ENCODE measurements at places on chromosomes 4 and X. TPM values are rescaled to one million over a fixed set of nuclear protein-coding genes. Genes with fewer than 3 reads are reported as not detected.

The FANCB gene
- 12.5 TPM for total RNA-seq

GRCh38 chr4:156495836-156496235 lies 475.8 kb downstream of the PDGFC start:
- no peaks in the 10 kb centered on the region for H3K36me3 ChIP-seq
- H3K27me3 ChIP-seq: no peaks in the 10 kb centered on the region
- no peak overlapping the region for H3K4me3 ChIP-seq
- H3K4me1 ChIP-seq: no peaks in the 10 kb centered on the region
- DNase-seq: no peak

DNA sequence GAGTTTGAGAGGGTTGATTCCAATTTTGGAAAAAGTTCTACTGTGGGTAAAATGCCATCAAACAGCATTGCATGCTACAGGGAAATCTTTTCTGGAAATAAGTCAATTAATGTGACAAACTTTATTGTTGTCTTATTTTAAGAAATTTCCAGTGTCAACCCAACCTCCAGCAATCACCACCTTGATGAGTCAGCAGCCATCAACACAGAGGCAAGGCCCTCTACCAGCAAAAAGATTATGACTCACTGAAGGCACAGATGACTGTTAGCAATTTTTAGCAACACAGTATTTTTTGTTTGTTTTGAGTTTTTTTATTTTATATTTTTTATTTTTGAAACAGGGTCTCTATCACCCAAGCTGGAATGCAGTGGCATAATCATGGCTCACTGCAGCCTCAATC lies 165.4 kb upstream of the C1QTNF7 start:
- H3K27ac ChIP-seq: no peak overlapping the region
- no peak overlapping the region for H3K4me3 ChIP-seq
- DNase-seq: peak; percentile 8

- DNase-seq: no peak
- H3K27me3 ChIP-seq: no peaks in the 10 kb centered on the region
- no peaks in the 10 kb centered on the region for H3K36me3 ChIP-seq
- H3K4me1 ChIP-seq: no peaks in the 10 kb centered on the region
- no peak overlapping the region for H3K27ac ChIP-seq
- H3K4me3 ChIP-seq: no peak overlapping the region
These were observed 40.5 kb downstream of the MAPK10 start for GRCh38 chr4:86319390-86319789.

DNA sequence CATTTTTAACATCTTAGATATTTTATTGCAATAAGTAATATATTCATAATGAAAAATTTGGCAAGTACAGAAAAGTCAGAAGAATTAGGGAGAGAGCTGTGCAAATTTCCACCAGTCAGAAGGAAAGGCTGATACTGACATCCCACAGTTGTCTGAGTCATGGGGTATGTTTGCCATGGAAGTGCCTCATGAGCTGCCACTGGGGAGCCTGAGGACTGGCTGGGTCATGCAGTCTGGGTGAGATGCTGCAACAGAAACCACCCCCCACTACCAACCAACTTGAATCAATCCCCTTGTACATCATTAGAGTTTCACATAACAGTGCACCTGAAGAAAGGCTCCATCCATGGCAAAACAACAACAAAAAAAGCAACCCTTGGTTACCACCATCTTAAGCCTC lies 45.2 kb upstream of the ENPP6 start:
- peak; percentile 46 for DNase-seq
- H3K4me1 ChIP-seq: peaks cover 39% of the 10 kb centered on the region
- no peak overlapping the region for H3K4me3 ChIP-seq

The CPLX1 gene
- total RNA-seq: not detected

The FRMD7 gene
- not detected for total RNA-seq

DNA sequence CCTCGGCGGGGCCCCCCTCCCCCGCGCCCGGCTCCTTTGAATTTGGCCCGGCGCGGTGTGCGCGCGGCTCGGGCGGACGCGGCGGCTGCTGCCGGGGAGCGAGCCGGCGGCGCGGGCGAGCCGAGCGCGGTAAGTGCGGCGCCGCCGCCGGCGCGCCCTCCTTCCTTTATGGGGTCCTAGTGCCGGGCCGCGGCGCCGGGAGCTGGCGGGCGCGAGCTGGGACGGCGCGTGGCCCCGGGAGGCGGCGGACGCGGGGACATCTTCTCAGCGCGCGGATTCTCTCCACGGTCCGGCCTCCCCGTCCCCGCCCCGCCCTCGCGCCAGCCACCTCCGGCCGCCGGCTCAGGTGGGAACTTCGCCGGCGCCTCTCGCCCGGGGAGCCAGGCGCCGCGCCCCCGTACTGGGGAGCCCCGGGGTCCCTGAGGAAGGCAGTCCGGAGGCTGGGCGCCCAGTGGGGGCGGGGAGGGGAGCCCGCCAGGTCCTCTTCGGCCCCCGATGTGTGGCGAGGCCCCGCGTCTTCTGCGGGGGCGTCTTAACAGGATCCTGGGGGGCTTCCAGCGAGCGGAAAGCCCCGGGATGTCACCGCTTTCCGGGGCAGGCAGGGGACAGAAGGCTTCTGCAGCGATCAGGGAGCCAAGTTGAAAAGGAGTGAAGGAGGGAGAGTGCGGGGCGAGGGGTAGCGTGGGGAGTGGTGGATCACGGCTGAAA lies 98.4 kb upstream of the TENM3 start:
- peak overlapping the region; percentile 61 for H3K4me3 ChIP-seq
- H3K36me3 ChIP-seq: no peaks in the 10 kb centered on the region
- peaks cover 16% of the 10 kb centered on the region for H3K4me1 ChIP-seq
- H3K27ac ChIP-seq: no peak overlapping the region
- peaks cover 48% of the 10 kb centered on the region for H3K27me3 ChIP-seq

The RBM46 gene
- not detected for total RNA-seq

- H3K4me3 ChIP-seq: no peak overlapping the region
- no peak for DNase-seq
- H3K27ac ChIP-seq: no peak overlapping the region
- H3K36me3 ChIP-seq: peaks cover 23% of the 10 kb centered on the region
These were observed 120.3 kb downstream of the ARHGEF9 start for GRCh38 chrX:63664741-63665140.

DNA sequence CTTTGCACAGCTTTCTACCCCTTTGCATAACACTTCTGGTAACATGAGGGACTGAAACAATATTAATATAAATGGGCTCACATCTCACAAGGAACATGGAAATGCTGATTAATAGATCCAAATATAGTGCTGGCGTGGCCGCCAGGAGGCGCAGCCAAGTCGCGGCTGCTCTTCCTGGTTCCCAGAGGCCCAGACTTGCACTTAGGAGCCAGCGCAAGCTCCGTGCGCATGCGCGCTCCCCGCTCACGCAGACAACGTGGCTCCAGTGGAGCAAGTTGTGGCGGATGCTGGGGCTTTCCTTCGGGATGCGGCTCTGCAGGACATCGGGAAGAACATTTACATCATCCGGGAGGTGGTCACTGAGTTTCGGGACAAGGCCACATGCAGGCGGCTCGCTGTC lies 318.3 kb upstream of the SLC7A11 start:
- H3K4me1 ChIP-seq: no peaks in the 10 kb centered on the region
- H3K4me3 ChIP-seq: no peak overlapping the region
- no peak overlapping the region for H3K27ac ChIP-seq

DNA sequence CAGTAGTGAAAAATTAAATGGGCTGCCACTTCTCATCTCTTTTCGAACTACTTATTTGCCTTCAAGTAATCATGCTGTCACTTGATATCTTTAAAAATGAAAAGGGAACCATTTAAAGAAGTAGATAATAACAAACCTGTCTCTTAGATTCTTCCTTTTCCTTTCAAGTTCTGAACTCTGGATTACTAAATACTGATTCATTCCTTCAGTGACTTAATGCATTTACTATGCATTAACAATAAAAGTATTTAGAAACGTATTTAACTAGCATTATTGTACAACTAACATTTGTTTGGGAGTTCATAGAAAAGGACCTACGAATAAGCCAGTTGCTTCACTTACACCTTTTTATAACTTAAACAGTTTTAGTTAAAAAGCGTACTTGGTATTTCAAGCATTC lies 61.1 kb upstream of the RAB33B start:
- peaks cover 2% of the 10 kb centered on the region for H3K4me1 ChIP-seq
- no peak for DNase-seq
- H3K27ac ChIP-seq: no peak overlapping the region
- H3K36me3 ChIP-seq: peaks cover 46% of the 10 kb centered on the region
- no peak overlapping the region for H3K4me3 ChIP-seq

DNA sequence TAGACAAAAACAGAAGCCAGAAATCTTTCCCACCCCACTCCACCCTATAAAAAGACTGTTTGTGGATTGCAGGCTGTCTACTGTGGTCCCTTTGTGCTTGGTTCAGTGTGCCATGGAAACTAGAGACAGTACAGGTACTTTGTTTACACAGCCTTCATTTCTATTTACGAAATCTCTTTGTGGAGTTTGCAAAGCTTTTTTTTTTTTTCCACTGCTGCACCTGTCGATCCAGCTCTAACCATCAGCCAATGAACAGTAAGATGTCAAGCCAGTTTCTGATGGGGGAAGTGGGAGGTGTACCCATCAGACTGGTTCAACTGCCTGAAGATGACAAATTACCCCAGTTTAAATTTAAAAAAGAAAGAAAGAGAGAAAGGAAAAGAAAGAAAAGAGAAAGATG lies 20.2 kb upstream of the LRBA start:
- peaks cover 5% of the 10 kb centered on the region for H3K27me3 ChIP-seq
- no peak for DNase-seq
- H3K36me3 ChIP-seq: no peaks in the 10 kb centered on the region
- H3K4me1 ChIP-seq: peaks cover 20% of the 10 kb centered on the region
- H3K27ac ChIP-seq: no peak overlapping the region

DNA sequence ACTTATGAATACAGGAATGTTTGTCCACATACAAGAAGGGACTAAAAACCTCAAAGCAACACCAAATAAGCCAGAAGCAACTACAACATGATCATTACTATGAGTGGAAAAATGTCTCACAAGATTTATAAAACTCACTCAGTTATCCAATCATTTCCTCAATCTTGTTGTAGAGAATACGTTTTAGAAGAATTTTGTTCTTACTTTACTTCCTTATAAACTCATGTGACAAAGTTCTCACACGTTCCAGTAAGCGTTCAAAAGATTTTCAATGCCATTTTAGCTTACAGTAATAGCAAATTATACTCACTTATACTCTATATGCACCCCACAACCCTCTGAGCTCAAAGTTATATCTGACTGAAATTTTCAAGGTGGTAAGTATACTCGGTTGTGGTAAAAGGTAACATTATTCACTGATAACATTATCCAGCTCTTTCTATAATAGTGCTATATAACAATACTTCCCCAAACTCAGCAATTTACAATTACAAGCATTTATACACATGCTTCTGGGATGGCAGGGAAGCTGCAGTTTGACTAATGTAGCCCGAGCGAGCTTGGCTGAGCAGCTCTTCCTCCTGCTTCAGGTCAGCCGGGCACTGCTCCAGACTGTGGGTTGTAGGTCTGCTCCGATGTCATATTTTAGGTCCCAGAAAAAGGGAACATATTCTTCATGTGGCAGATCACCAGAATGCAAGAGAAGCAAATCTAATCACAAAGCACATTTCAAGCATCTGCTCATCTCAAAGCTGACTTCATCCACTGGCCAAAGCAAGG lies 226.3 kb downstream of the RCHY1 start:
- H3K36me3 ChIP-seq: no peaks in the 10 kb centered on the region
- no peak for DNase-seq
- no peaks in the 10 kb centered on the region for H3K27me3 ChIP-seq
- H3K4me3 ChIP-seq: no peak overlapping the region
- H3K27ac ChIP-seq: no peak overlapping the region

The TAF7L gene
- not detected for total RNA-seq

The ZDHHC15 gene
- total RNA-seq: 0.16 TPM

The NWD2 gene
- total RNA-seq: not detected

GRCh38 chr4:151193414-151193813 lies 83.5 kb upstream of the PRSS48 start:
- no peaks in the 10 kb centered on the region for H3K36me3 ChIP-seq
- no peak overlapping the region for H3K27ac ChIP-seq
- no peaks in the 10 kb centered on the region for H3K4me1 ChIP-seq
- no peak overlapping the region for H3K4me3 ChIP-seq

DNA sequence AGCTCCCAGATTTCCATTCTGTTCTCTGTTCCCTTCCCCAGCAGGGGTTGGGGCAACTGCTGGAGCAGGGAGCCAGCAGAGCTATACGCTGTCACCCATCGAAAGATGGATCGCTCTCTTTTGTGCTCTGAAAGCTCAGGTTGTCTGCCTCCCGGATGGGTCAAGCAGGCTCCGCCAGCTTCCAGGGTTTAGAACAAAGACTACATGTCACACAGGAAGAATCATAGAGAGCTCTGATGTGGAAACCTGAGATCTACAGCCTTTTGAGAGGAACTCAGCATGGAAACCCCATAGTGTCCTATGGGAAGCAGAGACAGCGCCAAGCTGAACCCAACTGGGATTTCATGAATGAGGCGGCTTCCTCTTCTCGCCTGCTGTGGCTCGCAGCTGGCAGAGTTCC lies 205.4 kb downstream of the HS3ST1 start:
- H3K36me3 ChIP-seq: no peaks in the 10 kb centered on the region
- no peak overlapping the region for H3K4me3 ChIP-seq
- no peak overlapping the region for H3K27ac ChIP-seq
- H3K4me1 ChIP-seq: no peaks in the 10 kb centered on the region
- DNase-seq: no peak

- no peak for DNase-seq
- H3K36me3 ChIP-seq: no peaks in the 10 kb centered on the region
- H3K27me3 ChIP-seq: no peaks in the 10 kb centered on the region
These were observed 60.9 kb downstream of the NPY5R start for GRCh38 chr4:163404580-163404979.

DNA sequence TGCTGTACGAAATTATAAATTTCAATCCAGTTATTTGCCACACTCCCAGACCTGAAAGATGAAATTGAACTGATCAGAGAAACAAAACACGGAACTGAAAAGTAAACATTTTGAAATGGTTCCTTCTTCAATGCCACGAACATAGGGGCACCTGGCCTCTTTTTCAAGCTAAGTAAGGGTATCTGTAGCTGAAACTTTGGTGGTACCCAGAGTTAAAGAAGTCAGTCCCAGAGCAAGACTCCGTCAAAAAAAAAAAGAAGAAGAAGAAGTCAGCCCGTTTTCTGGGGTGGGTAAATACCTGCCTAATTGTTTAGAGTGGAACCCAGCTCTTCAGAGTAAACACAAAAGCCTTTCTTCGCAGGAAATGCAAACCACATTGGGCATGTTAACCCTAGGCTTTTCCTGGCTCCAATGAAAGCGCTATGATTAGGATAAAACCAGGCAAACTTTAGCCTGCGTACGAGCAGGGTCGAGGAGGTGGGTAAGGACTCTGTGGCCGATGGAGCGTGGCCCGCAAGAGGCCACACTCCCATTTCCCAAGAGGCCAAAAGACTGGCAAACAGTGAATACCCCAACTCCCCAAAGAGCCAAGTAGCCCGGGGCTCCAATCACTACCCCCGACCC lies 1.3 kb downstream of the ANTXR2 start:
- H3K4me1 ChIP-seq: peaks cover 64% of the 10 kb centered on the region
- H3K4me3 ChIP-seq: peak overlapping the region; percentile 88
- H3K36me3 ChIP-seq: peaks cover 5% of the 10 kb centered on the region
- no peaks in the 10 kb centered on the region for H3K27me3 ChIP-seq
- DNase-seq: no peak

DNA sequence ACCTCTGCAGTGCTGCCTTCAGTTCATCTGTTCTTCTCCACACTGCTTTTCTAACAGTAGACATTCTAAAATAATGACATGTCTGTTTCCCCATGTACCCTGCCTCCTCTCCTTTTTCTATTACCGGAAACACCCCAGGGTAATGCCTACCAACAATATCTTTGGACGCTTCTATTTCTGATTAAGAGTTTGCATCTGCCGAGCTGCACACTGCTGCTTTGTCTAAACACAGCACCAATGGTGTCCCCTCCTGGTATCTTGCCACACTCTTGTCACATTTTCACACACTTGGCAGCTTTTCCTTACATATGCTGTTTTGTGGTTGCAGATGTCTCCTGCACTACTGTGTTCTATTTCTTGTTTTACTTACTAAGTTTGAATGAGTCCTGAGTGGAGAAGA lies 288.8 kb downstream of the GRIA2 start:
- no peaks in the 10 kb centered on the region for H3K36me3 ChIP-seq
- DNase-seq: no peak
- no peak overlapping the region for H3K27ac ChIP-seq
- no peak overlapping the region for H3K4me3 ChIP-seq
